ENCODE measurements at places on chromosomes 5 and 9.

GRCh38 chr5:88967633-88968585 is 84.9 kb upstream of the MEF2C start:
- no peak for DNase-seq

- no peak for DNase-seq
Observed at GRCh38 chr9:68546596-68547390, 6.1 kb upstream of the TMEM252 start.

- no peak for DNase-seq
Observed at GRCh38 chr5:158373608-158374395, 514.9 kb upstream of the CLINT1 start.

DNA sequence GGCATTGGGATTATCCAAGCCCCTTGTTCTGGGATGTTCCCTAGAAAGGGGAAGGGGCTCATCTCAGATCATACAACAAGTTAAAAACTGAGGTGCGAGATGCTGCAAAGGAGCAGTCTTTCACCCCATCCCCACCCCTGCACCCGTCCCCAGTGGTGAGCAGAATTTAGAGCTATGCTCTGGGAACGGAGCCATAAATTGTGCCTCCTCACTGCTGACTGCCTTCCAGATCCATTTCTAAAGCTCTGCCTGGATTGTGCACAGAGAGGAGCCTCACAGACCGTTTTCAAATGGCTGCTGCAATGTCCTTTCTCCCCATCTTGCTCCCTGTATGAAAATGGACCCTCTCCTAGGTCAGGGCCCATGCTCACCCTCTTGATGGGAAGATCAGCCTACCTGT is 8.3 kb downstream of the SLC25A48 start:
- DNase-seq = no peak

DNA sequence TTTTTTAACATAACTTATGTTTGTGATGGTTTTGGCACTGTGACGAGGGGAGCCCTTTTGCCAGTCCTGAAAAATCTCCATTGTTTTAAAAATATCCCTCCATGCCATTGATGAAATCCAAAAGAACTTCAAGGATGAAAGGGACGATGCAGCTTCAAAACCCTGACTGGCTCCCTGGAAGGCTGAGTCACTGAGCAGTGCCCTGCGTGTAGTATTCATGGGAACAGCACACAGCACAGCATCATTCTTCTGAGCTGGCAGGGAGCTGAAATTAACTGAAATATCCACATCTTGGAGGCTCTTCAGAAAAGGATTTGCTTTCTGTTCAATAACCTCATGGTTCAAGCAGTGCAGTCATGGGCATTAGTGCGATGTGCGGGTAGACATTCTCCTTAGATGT is 29.7 kb downstream of the PDE4D start:
- DNase-seq = no peak

DNA sequence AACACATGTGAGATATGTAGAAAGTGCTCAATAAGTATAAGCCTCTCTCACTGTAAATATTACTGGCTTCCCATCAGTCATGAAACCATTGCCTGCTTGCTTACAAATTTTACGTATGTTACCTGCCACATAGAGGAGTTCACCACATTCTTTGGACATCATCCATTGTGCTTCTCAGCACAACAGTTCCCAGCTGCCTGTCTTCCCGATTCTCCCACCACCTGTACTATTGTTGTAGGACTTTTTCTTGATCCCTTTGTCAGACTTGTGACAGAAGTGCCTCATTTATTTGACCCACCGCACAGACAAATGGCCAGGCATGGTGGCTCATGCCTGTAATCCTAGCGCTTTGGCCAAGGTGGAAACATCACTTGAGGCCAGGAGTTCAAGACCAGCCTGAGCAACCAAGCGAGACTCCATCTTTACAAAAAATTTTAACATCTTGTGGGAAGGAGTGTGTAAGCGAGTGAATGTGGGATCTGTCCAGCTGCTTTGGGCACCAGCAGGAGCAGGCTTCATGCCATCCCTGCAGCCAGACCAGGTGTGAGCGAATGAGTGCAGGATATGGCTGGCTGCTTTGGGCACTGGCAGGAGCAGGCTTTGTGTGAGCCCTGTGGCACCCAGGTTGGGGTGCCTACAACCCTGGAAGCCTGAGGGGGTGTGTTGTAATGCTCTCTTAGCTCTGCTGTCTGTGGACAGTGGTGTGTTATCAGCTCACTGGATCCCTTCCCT is 139.9 kb upstream of the ELL2 start:
- DNase-seq = no peak

DNA sequence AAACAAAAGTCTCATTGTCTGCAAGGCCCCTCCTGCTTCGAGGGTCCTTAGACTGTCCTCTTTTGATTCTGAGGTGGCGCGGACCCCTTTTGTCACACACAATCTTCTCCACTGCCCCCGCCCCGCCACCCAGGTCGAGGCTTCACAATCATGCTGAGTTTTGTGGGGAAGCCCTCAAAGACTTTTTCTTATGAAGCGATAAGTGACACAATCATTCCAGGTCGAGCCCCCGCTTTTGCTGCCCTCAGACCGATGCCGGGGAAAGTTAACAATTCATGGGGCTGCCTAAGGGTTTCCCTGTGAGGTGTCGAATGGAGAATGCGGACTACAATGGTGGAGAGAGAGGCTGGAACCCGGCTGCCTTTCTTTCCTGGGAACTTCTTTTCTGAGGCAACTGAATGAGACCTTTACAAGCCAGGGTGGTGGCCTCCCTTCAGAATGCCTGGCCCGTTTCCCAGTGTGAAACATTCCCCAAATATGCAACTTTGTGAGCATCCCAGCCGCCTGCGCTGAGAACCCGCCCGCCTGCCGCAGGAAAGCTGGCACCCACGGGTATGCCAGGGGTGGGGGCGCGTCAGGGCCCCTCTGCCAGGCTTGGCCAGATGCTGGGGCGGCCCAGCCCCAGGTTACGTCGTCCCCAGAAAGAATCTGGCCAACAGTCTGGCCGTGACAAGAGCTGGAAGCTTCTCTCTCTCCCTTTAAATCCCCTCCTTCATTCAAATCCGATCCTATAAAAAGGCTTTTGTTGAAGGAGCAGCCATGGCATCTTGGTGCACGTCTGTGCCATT is 71.9 kb downstream of the MAP1B start:
- no peak for DNase-seq

DNA sequence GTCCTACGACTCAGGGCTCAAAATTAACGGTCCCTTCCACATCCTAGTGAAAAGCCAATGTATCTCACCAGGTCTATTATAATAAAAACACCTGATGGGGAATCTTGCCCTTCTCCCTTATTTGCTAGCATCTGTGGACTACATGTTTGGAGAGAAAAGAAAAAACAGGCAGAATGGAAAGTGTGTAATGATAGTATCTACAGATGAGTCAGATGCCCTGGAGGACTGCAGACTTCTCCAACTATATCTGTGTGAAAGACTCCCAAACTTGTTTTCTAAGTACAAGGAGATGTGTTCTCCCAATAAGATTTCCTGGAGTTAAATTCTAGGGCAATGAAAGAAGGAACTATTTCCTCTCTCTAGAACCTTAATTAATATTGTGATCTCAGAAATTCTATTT is 66.0 kb downstream of the FOXB2 start:
- DNase-seq = no peak

All from stimulated activated CD4-positive, alpha-beta T cell treated with anti-CD3 and anti-CD28 coated beads, Interleukin-1b, Interleukin-23, amount 100 ng/mL, for 4 hours (primary cell).